ENCODE measurements at places on chromosomes 13 and 19.

DNA sequence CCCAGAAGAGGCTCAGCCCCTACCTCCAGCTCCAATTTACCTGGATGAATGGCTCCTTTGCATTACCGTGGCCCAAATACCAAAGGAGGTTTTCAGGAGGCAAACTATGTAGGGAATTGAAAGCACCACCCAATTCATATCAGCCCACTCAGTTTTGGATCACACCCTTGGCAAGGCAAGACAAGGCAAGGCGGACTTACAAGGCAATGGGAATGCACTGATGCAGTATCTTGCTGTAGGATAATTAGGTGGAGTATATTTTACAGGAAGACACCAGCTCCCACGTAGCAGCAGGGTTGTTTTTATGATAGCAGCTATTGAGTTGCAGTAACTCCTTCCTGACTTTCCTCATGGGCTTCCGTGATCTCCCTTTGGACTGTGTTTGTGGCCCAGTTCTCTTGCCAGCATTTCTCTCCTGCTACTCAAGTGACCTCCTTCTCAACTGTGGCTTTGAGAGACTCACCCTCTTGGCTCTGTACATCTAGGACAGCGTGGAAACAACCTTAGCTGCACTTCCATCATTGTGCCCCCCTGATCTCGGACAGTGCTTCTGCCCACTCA, 935.9 kb downstream of the EFNB2 start:
- H3K4me3 ChIP-seq: no peak overlapping the region
- H3K27me3 ChIP-seq: no peaks in the 10 kb centered on the region
- H3K27ac ChIP-seq: no peak overlapping the region
- H3K36me3 ChIP-seq: no peaks in the 10 kb centered on the region
- DNase-seq: no peak
- no peaks in the 10 kb centered on the region for H3K4me1 ChIP-seq

- H3K4me3 ChIP-seq: no peak overlapping the region
- H3K4me1 ChIP-seq: no peaks in the 10 kb centered on the region
- H3K27me3 ChIP-seq: no peaks in the 10 kb centered on the region
- H3K27ac ChIP-seq: no peak overlapping the region
Observed at GRCh38 chr13:46100191-46100815, 4.5 kb downstream of the CPB2 start.

DNA sequence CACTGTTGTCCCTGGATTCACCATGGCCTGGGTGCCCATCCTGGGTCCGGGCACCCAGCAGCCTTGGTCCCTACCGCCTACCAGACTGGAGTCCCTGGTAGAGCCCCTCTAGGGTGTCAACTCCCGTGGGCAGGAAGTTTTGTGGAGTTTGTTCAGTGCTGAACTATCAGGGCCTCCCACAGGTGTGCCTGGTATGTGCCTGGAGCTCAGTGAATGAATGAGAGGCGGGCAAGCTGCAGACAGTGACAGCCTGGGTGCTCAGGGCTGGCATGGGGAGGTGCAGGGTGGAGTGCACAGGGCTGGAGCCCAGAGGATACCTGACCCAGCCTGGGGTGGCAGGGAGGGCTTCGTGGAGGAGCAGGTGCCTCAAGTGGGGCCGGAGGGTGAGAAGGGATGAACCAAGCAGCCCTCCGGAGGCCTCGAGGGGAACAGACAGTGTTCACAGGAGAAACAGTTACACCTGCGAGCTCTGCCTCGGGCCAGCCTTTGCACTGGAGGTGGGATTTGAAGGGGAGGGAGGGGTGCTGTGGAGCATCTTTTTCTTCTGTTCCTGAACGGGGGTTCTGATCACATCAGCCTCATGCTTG, 29.6 kb downstream of the PAK4 start:
- no peaks in the 10 kb centered on the region for H3K4me1 ChIP-seq
- H3K27ac ChIP-seq: no peak overlapping the region
- H3K36me3 ChIP-seq: no peaks in the 10 kb centered on the region
- no peak for DNase-seq
- H3K4me3 ChIP-seq: no peak overlapping the region

DNA sequence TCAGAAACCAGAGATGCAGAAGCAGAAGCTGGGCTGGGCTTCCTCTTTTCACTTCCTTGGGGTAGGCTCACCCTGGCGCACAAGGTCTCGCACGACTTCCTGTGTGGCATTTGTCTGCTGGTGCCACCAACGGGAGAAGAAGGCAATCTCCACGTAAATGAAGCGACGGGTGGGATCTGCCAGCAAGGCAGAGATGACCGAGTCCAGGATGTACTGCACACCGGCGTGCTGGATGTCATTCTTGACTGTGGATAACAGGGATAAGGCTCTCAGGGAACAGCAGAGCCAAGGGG, 1.3 kb downstream of the MAN2B1 start:
- no peaks in the 10 kb centered on the region for H3K4me1 ChIP-seq
- peak; percentile 87 for DNase-seq
- no peaks in the 10 kb centered on the region for H3K27me3 ChIP-seq
- H3K27ac ChIP-seq: no peak overlapping the region
- peaks cover 6% of the 10 kb centered on the region for H3K36me3 ChIP-seq
- no peak overlapping the region for H3K4me3 ChIP-seq

DNA sequence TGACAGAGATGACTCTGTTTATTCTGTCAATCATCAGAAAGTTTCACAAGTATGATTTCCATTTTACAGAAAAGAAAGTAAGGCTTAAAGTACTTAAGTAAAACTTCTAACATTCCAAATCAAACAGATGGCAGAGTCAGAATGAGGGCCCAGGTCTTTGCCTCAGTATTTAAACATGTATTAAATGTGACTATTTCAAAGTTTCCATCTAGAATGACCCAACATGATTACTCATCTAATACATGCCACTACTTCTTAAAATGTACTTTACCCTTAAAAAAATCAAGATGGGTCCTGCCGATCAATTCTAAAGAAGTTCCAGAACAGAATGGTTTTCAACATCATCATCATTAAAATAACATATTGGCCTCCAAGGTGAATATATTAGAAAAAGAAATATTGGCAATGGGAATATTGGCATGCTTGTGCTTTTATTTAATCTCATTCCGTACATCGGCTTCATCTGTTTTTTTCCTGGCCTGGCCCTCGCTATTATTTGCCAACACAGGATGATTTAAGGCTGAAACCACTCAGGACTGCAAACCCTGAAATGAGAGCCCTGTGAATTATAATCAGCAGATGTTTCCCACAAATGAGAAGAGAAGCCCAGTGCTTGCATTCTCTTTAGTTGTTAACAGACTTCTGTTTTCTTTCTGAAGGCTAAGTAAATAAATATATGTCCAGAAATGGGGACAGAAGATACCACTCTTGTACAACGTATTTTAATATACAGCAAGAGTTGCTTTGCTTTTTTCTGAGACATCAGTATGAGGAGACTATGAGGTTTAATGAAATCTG, 340.0 kb downstream of the DNAJC15 start:
- DNase-seq: no peak
- H3K36me3 ChIP-seq: no peaks in the 10 kb centered on the region

GRCh38 chr13:60398907-60399589, 2.0 kb downstream of the TDRD3 start:
- H3K27ac ChIP-seq: peak overlapping the region; percentile 40
- no peaks in the 10 kb centered on the region for H3K27me3 ChIP-seq

- H3K36me3 ChIP-seq: no peaks in the 10 kb centered on the region
- H3K27me3 ChIP-seq: no peaks in the 10 kb centered on the region
- no peaks in the 10 kb centered on the region for H3K4me1 ChIP-seq
- no peak overlapping the region for H3K27ac ChIP-seq
- H3K4me3 ChIP-seq: no peak overlapping the region
Observed at GRCh38 chr13:72109863-72110262, 242.9 kb upstream of the DACH1 start.

DNA sequence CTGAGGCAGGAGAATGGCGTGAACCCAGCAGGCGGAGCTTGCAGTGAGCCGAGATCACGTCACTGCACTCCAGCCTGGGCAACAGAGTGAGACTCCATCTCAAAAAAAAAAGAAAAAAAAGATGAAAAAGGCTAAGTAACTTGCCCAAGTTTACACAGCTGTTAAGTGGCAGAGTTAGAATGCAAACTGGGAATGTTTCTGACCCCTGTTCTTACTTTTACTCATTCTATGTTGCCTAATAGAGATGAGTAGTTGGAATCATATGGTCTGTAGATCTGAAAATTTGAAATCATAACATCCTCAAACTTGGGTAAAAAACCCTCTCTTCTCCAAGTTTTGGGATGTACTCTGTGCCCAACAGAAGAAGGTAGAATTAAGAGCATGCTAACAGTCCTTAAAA, 235.8 kb upstream of the RFC3 start:
- DNase-seq: no peak
- H3K4me3 ChIP-seq: no peak overlapping the region
- H3K27me3 ChIP-seq: no peaks in the 10 kb centered on the region
- no peak overlapping the region for H3K27ac ChIP-seq
- no peaks in the 10 kb centered on the region for H3K4me1 ChIP-seq

DNA sequence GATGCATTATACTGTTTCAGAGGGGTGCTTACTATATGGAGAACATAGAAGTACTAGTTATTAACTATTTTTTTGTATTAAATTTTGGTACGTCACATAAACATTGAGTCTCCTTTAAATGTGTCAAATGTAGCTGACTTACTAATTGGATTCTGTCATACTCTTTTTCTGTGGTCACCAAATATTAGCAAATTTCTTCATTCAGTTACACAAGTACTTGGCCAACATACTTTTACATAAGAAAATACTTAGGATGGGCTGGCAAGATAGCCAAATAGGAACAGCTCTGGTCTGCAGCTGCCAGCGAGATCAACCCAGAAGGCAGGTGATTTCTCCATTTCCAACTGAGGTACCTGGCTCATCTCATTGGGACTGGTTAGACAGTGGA, 19.2 kb downstream of the LPAR6 start:
- no peak for DNase-seq
- H3K4me1 ChIP-seq: no peaks in the 10 kb centered on the region
- H3K36me3 ChIP-seq: no peaks in the 10 kb centered on the region
- H3K4me3 ChIP-seq: no peak overlapping the region
- H3K27ac ChIP-seq: no peak overlapping the region

- no peak overlapping the region for H3K27ac ChIP-seq
- no peak for DNase-seq
- H3K4me1 ChIP-seq: no peaks in the 10 kb centered on the region
- no peaks in the 10 kb centered on the region for H3K36me3 ChIP-seq
Observed at GRCh38 chr13:34993470-34993869, 51.4 kb downstream of the NBEA start.

- H3K36me3 ChIP-seq: no peaks in the 10 kb centered on the region
- no peaks in the 10 kb centered on the region for H3K27me3 ChIP-seq
- H3K27ac ChIP-seq: no peak overlapping the region
Observed at GRCh38 chr13:43786472-43786765, 353 bp downstream of the ENOX1 start.

- H3K36me3 ChIP-seq: no peaks in the 10 kb centered on the region
- no peak overlapping the region for H3K4me3 ChIP-seq
- H3K27ac ChIP-seq: no peak overlapping the region
- H3K4me1 ChIP-seq: no peaks in the 10 kb centered on the region
- no peak for DNase-seq
Observed at GRCh38 chr13:112097770-112098169, 30.8 kb downstream of the SOX1 start.

DNA sequence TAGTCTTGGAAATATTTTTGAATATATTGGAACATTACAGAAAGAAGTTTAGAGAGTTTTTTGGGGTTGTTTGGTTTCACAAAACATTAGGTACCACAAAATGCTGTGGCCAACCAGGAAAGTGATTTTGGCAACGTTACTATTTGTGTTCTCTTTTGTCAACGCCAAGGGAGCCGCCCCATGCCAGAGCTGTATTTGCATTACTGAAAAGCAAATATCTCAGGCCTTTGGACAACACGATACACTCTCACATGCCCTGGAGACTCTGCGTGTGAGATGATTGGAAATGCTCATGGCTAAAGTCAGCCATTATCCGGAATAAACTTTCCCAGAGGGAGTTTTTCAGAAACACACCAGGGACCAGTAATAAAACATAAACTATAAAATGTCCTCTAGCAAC, 324.6 kb downstream of the SHISA2 start:
- no peak overlapping the region for H3K4me3 ChIP-seq
- H3K36me3 ChIP-seq: no peaks in the 10 kb centered on the region
- no peak for DNase-seq
- H3K4me1 ChIP-seq: no peaks in the 10 kb centered on the region
- no peak overlapping the region for H3K27ac ChIP-seq

DNA sequence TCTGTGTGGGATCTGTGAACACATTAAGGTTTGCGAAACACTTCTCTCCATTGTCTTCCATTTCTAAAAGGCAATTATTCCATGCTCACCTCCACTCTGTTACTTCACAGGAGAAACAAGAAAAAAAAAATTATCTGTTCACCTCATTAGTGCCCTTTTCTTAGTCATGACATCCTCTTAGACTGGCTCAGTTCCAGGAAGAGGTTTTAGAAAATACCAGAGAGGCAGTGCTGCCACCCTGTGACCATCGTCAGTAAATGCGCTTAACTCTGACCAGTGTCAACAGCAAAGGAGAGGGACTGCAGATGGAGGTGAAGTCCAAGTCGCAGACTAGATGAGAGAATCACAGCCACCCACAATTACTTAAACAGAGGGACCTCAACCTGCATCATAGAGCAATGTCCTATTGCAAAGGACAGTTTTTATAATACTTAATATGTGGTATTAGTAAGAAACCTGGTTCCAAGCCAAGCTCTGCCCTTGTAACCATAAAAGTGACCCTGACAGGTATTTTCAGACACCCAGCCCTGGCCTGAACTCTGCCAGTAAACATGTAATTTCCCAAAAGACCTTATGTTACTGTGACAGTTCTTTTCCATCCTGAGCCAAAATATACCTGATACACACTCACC, 19.4 kb downstream of the CEACAM21 start:
- DNase-seq: peak; percentile 60
- no peak overlapping the region for H3K27ac ChIP-seq
- H3K27me3 ChIP-seq: no peaks in the 10 kb centered on the region

- no peaks in the 10 kb centered on the region for H3K4me1 ChIP-seq
- H3K27me3 ChIP-seq: no peaks in the 10 kb centered on the region
- DNase-seq: no peak
- no peaks in the 10 kb centered on the region for H3K36me3 ChIP-seq
- H3K4me3 ChIP-seq: no peak overlapping the region
Observed at GRCh38 chr19:19071897-19072296, 8.1 kb downstream of the SLC25A42 start.

GRCh38 chr19:1725100-1726064, 27.9 kb upstream of the ONECUT3 start:
- no peaks in the 10 kb centered on the region for H3K27me3 ChIP-seq
- H3K36me3 ChIP-seq: no peaks in the 10 kb centered on the region
- H3K4me1 ChIP-seq: no peaks in the 10 kb centered on the region
- DNase-seq: no peak
- no peak overlapping the region for H3K27ac ChIP-seq
- no peak overlapping the region for H3K4me3 ChIP-seq

GRCh38 chr13:73428137-73428536, 369.3 kb downstream of the KLF5 start:
- H3K4me1 ChIP-seq: no peaks in the 10 kb centered on the region
- no peak overlapping the region for H3K27ac ChIP-seq
- H3K27me3 ChIP-seq: no peaks in the 10 kb centered on the region
- H3K36me3 ChIP-seq: no peaks in the 10 kb centered on the region
- no peak for DNase-seq

Data from aorta (tissue), 5 donors.